ENCODE measurements at places on chromosomes 6 and 20.

GRCh38 chr20:16917636-16918035 is 169.5 kb downstream of the OTOR start:
- no peak for DNase-seq

DNA sequence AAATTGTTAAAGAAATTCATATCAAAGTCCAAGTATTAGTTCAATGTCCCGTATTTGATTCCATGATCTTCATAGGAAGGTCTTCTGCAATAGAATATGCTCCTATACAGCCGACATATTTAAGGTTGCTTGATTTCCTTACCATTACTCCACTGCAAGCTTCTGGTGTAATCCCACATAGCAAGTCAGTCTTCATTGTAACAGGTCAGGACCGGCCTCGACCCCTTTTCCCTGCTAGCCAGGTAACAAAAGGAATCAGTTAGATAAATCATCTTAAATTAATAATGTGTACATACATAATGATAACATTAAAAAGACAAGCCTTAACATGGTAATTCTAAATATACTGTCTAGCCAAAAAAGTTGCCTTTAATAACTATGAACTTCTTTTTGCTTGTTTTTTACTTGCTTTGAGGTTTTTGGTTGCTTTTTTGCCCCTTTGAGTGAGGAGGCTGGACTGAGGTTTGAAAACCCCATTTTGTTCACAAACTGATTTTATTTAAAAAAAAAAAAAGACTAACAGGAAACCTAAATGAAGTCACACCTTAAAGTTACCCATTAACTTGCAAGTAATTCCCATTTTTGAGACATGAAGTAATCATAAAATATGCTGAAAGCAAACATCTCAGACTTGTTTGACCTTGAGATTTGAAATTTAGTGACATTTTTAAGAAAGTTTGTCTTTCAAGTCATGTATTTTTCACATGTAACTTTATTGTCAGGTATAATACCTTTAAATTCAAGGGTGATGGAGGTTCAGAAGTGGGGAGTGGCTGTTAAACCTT is 19.2 kb upstream of the SNX14 start:
- no peak for DNase-seq

- no peak for DNase-seq
Observed at GRCh38 chr6:32906539-32906938, 34.3 kb downstream of the HLA-DMB start.

DNA sequence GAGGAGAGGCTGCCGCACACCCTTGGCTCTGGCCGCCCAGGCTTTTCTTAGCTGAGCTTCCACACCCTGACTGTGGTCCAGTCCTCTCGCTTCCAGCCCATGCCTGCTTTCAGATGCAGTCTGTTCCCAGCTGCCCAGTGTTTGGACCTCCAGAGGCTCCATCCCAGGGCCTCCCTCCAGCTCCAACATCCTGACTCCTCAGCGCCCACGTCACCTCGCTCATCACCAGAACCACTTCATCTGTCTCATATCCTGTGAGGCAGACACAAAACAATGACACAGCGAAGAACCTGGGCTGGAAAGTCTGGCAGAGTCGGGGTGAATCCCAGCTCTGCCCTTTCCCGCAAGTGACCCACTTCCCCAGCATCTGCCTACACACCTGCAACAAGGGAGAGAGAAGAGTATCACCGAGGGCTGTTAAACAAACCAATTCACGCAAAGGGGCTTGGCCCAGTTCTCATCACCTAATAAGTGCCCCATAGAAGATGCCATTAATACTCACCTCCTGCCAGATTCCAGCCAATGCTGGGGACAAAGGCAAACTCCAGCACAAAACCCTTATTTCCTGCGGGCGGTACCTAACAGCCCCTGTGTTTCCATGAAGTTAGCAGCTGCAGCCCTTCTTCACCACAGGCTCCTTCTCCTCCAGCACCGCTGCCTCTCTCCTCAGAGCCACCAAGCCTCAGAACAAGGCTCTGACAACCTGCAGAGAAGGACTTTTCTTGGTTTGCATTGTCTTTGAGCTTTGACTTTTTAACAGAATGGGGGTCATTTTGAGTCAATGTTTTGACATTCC is 133.4 kb upstream of the CDH4 start:
- DNase-seq: no peak

GRCh38 chr20:35271073-35271882 is 6.6 kb downstream of the MMP24OS start:
- DNase-seq: no peak

- no peak for DNase-seq
Observed at GRCh38 chr6:22133357-22133756, 163.5 kb downstream of the PRL start.

DNA sequence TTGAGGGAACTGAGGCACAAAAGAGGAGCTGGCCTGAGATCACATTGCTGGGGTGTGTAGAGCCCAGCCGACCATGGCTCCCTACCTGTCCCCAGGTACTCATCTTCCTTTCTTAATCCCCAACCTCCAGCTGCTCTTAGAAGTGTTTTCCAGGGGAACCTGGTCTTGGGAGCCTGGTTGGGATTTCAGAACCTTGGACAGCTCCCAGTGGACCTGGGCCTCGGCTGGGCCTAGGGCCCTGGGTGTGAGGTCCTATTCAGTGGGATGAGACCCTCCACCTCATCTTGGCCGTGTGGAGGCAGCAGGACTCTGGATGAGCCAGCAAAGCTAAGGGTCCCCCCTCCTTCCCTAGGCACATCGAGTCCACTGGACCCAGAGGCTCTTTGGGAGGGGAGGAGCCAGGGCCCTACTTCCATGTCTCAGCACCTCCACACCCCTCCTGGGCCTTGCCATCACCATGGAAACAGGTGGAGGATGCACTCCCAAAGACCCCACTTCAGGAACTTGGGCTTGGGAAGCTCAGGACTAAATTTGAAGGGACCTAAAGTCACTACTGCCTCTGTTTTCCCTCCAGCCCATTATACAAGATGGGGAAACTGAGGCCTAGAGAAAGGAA is 38.5 kb downstream of the DLGAP4 start:
- peak; percentile 42 for DNase-seq

DNA sequence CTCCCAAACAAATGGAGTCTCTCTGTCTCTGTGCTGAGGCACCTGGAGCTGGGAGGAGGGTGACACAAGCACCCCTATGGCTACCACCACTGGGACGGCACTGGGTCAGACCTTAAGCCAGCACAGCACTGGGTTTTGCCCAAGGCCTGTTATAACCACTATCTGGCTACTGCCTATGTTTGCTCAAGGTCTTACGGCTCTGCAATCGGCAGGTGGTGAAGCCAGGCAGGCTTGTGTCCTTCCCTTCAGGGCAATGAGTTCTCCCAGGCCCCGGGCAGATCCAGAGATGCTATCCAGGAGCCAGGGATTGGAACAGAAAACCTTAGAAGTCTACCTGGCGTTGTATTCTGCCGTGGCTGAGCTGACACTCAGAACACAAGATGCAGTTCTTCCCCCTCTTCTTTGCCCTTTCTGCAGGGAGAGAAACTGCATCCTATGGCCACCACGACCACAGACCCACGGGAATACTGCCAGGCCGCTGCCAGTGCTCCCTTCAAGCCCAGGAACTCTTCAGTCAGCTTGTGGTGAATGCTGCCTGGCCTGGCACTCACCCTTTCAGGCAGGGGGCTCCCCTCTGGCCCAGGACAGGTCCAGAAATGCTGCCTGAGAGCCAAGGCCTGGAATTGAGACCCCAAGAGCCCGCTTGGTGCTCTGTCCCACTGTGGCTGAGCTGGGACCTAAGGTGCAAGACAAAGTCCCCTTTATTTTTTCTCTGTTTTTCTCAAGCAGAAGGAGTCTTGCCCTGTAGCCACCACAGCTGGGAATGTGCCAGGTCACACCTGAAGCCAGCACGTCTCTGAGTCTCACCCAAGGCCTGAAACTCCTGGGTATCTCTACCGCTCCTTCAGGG is 67.0 kb upstream of the FRMD1 start:
- no peak for DNase-seq

- no peak for DNase-seq
Observed at GRCh38 chr6:161137320-161137719, 136.5 kb downstream of the AGPAT4 start.

DNA sequence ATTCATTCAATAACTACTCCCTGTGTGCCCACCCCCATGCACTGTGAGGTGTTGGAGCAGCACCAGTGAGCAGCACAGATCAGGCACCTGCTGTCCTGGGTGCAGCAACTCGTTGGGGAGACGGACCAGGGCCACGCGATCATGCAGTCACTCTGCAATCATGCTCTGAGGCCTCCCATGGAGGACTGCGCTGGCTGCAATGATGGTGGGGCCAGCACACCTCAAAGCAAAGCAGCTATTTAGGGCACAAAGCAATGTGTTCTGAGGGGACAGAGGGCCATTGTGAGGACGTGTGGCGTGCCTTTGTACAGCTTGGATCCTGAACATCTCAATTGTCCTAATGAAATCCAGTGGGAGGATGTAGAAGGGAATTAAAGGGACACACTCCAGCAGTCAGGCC is 41.0 kb upstream of the MPC1 start:
- no peak for DNase-seq

DNA sequence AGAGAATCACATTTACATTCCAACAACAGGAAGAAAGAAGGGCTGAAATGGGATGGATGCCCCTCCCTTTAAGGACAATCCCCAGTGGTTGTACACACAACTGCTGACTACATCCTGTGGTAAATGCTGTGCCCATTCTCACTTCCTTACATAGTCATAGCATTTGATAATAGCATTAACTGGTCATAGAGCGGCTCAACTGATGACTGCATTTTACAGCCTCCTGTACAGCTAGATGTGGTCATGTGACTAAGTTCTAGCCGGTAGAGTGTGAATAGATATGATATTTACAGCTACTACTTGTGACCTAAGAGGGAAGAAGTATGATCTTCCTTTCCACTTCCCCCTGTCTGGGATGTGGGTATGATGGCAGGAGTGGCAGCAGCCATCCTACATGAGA is 24.7 kb downstream of the KCNK17 start:
- no peak for DNase-seq

DNA sequence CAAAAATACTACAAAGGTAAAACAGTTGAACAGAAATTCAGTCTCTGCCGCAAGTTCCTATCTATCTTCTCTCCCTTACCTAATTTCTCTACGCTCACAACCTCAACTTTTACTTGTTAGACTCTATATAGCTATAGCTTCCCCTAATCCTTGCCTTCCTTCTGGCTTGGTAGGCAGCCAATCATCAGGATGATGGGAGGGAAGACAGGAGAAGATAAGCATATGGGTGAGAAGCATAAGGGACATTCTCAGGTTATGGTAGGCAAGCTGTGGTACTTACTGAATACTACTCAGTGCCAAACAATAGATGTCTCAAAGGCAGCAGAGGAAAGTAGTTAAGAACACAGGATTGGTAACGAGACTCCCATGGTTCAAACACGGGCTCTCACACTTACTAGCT is 7.8 kb downstream of the CCNC start:
- DNase-seq: no peak

DNA sequence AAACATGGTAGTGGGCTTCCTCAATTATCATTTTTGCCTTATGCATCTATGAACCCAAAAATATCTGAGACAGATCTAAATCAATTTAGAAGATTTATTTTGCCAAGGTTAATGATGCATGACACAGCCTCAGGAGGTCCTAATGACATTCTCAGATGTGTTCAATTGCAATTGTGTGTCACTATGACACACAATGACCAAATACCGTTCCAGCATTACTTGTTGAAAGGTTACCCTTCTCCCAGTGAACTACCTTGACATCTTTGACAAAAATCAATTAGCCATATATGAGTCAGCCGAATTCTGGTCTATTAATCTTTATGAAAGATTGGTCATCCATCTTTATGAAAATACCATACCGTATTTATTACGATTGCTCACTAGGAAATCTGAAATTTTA is 592.5 kb upstream of the GJE1 start:
- no peak for DNase-seq

- no peak for DNase-seq
Observed at GRCh38 chr6:106804346-106805335, 169.9 kb downstream of the CD24 start.

DNA sequence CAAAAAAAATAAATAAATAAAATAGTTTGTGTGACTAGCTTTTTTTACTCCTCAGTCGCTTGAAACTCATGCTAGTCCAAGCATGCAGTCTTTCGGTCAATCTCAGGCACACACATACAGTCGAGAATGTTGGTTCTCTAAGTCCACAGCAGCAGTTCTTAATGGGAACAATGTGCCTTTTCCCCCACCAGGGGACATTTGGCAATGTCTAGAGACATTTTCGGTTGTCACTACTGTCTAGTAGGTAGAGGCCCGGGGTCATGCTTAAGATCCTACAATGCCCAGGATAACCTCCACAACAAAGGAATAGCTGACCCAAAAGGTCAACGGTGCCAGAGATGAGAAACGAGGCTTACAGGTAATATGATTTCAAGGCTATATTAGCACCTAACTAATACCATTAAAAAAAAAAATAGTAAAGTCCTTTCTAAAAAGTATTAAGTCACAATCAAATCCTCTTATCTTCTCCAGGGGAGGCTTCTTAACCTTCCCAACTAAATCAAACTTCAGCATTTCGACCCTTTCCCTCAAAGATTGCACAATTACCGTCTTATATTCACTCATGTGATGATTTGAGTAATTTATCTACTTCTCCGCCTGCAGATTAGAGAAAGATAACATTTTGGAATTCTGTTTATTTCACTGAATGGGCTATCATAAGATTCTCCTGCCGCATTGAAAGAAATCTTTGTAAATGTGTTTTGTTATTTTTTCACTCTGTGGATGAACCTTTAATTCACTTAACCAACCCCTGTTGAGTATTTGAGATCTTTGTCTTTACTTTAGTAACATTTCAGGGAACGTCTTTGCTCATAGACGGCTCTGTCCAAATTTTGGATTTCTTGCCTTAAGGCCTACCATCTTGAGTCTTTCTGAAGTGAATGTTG is 8.1 kb upstream of the SALL4 start:
- no peak for DNase-seq

- no peak for DNase-seq
Observed at GRCh38 chr6:50056242-50056641, 6.5 kb upstream of the DEFB112 start.

GRCh38 chr6:46199387-46199786 is 28.6 kb upstream of the ENPP5 start:
- no peak for DNase-seq

DNA sequence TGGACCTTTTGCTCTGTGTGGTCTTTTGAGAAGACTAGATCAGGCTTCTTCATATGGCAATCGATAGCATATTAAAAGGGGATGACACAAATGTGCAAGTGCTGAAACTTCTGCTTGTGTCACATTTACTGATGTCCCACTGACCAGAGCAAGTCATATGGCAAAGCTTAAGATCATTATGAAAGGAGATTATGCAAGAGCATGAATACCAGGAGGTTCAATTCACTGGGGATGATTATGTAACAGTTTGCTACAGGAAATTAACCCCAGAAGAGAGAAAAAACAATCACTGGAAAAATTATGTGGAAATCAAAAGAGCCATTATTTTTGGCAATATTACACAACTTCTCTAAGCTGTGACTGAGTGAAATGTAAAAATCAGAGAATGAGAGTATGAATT is 13.7 kb upstream of the PRDM13 start:
- DNase-seq: no peak

All from activated CD4-positive, alpha-beta memory T cell treated with anti-CD3 and anti-CD28 coated beads for 36 hours (primary cell).